Endothelial cell of umbilical vein (primary cell): ENCODE measurements at places on chromosomes 2 and 18.

DNA sequence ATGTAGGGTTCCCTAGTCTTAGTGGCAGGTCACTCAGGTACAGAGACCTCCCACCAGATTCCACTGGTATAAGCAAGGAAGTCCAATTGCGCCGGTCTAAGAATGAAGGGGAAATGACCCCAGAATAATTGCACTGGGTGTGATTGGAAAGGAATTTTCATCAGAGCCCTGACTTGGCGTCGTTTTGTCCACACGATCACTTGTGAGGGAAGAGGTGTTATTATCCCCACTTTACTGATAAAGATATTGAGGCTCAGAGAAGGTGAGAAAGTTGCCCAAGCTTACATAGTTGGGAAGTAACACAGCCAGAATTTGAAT, 61.5 kb downstream of the CIB4 start:
- H3K36me3 ChIP-seq, result no peaks in the 10 kb centered on the region
- H3K4me3 ChIP-seq, result no peak overlapping the region
- no peak overlapping the region for H3K27ac ChIP-seq
- DNase-seq, result no peak
- H3K4me1 ChIP-seq, result no peaks in the 10 kb centered on the region

- peaks cover 4% of the 10 kb centered on the region for H3K27me3 ChIP-seq
- no peaks in the 10 kb centered on the region for H3K4me1 ChIP-seq
- no peaks in the 10 kb centered on the region for H3K36me3 ChIP-seq
- no peak overlapping the region for H3K27ac ChIP-seq
- DNase-seq, result no peak
- H3K4me3 ChIP-seq, result no peak overlapping the region
Measured at GRCh38 chr2:110851531-110851930, 119.2 kb downstream of the ACOXL start.

- peak overlapping the region; percentile 88 for H3K4me3 ChIP-seq
- H3K4me1 ChIP-seq, result peaks cover 27% of the 10 kb centered on the region
- H3K27ac ChIP-seq, result peak overlapping the region; percentile 48
- no peak for DNase-seq
Measured at GRCh38 chr2:241273210-241274020, 42.1 kb downstream of the HDLBP start.

DNA sequence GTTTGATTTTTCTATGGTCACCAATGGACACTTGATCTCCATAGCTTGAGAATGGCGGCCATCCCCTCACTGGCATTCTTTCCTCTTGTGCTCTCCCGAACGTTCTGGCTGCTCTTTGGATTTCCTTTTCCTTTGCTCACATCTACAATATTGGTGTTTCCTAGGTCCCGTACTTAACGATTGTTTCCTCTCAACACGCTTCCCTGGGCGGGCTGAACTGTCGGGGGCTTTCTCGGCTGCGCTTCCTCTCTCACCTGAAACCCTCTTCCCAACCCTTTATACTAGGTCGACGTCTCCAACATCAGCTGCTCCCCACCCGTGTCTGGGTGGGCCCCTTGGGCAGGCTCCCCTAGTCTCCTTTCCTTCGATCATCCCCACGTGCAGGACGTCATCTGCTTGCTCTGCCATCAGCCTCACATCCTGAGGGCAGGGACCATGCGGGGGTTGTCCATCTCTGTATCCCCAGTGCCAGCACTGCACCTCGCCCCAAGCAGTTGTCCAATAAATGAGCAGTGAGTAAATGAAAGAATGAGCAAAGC, 634 bp upstream of the DIS3L2 start:
- no peaks in the 10 kb centered on the region for H3K36me3 ChIP-seq
- peaks cover 5% of the 10 kb centered on the region for H3K4me1 ChIP-seq
- peak overlapping the region; percentile 51 for H3K27ac ChIP-seq
- DNase-seq, result no peak

GRCh38 chr2:18425210-18425703, 135.2 kb downstream of the RDH14 start:
- H3K27ac ChIP-seq, result no peak overlapping the region
- no peak overlapping the region for H3K4me3 ChIP-seq
- no peaks in the 10 kb centered on the region for H3K4me1 ChIP-seq
- no peaks in the 10 kb centered on the region for H3K27me3 ChIP-seq
- DNase-seq, result no peak
